ENCODE measurements at places on chromosomes 11 and 22.
A peak's percentile ranks its signal among the peaks of the same experiment; 100 is the strongest.

DNA sequence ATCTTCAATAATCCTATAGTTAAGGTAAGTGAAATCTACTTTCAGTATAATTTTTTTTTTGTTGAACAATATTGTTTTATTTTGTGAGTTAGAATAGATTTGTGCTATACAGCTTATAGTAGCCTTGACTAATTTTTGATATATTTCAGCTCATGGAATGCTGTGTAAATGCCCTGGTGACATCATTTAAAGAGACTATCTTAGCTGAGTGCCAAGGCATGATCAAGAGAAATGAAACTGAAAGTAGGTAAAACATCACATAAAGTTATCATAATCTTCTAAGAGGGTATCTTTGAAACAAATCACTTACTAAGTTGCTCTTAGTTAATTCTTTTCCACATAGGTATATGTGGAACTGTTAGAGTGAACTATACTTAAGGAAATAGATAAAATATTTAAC lies 51.4 kb upstream of the ACAT1 start:
- DNase-seq = peak; percentile 10

DNA sequence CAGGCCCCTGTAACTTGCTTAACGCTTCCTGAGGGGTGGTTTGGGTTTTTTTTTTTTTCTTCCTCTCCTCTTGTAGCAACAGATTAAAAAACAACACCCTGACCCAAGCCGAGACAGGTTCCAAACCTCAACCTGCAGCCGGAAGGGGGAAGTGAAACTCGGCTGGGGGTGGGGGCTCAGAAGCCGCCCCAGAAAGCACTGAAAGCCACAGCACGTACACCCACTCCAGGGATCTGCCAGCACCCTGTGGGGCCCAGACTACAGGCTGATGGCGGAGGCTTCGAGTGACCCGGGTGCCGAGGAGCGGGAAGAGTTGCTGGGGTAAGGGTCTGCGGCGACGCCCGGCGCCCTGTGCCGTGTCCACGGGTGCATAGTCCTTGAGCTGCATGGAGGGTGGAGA lies at the start of gene LSP1:
TSS of gene LSP1 (plus strand) at position 208 of the 400 bp plus-strand sequence. CDS start at position 269, 61 bp downstream.
- peak; percentile 92 for DNase-seq

GRCh38 chr11:128181088-128181480 lies 406.3 kb downstream of the ETS1 start:
- DNase-seq = no peak

- DNase-seq = no peak
Observed at GRCh38 chr11:123231777-123232176, 36.7 kb upstream of the CLMP start.

DNA sequence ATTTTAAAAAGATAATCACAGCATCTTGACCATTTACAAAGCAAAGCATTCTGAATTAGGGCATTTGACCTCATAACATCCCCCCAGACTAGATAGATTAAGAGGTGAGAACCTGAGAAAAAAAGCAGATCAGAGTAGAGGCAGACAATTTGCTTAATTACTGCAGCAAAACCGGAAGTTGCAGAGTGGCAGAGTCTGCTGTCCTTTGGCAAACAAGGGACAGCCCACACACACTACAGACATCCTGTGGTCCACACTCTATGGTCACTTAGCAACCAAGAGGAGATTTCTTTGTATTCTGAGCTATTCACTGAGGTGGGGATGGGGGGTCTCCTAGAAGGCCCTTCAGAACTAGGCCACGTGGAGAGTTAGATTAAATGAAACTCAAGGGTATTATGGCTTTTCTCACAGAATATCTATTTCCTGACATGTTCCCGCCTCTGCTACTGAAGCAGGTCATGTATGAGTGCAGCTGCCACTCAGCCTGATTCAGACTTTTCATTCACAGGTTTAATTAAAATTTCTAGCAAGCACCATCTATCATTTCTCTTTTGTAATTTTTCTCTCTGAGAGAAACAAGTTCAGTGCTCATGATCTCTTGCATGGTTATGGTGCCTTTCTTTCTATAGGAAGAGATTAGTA lies 48.5 kb downstream of the SVIP start:
- no peak for DNase-seq

DNA sequence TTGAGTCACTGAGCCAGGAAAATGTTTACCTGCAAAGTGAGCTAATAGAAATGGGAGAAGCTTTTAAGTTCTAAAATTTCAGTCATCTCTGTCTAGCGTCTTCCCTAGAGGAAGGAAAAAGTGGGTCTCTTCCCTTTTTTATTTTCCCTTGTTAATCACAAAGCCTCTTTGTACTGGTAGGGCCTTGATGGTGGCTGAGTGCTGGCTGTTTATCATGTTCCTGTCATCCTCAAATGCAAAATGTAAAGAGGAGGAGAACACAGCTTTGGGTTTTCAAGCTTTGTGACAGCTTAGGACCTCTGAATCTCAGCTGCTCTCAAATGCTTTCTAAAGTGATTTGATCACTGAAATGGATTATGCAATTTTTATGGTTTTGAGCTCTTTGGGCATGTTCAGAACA lies 222.0 kb downstream of the TMEM135 start:
- no peak for DNase-seq

GRCh38 chr11:71186806-71187205 lies 65.6 kb downstream of the SHANK2 start:
- DNase-seq = no peak

DNA sequence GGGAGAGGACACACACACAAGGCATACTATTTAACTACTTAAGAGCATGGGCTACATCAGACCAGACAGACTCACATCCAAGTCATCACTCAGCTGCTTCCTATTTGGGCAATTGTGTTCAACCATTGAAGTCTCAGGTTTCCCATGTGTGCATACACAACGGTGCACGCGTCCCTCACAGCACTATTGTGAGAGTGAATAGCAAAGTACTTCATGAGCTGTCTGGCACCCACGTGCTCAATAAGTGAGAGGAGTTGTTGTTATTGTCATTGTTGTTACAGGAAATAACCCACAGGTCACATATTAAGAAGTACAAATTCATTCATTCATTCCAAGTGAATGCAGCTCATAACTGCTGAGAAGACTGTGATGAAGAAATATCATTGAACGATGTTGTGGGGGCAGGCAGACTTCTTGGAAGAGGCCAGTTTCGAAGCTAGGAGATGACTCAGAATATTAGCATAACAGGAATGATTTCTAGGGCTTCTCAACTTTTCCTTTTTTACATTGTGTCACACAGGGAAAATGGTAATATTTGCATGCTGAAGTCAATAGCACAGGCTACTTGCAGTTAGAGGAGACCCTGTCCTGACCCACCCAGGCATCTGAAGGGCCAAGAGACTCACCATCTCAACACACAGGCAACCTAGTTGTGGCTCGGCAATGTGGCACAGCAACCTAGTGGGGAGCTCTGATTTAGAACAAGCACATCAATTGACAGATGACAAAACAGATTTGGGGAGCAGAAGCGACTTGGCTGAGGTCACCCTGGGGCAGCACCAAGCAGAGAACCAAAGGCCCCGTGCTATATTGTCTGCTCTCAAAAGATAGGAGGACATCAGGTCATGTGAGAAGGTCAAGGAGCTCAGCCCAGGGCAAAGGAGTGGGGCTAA lies 606.0 kb downstream of the BUD13 start:
- no peak for DNase-seq

DNA sequence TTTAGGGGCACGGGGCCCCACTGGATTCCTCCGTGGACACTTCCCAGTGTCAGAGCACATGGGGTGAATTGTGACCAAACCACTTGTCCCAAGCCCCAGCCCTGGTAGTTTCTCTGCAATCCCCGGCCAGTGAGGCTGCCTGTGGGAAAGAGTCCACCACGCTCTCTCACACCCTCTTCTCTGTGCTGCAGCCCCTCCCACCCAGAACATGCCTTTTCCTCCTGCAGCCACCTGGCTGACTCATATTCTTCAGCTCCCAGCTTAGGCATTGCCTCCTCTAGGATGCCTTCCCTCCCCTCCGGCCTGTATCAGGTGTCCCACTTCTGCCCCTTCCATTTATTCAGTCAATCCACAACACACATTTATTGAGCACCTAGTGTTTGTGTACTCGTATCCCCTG lies 5.4 kb upstream of the RPS6KB2 start:
- DNase-seq = no peak

DNA sequence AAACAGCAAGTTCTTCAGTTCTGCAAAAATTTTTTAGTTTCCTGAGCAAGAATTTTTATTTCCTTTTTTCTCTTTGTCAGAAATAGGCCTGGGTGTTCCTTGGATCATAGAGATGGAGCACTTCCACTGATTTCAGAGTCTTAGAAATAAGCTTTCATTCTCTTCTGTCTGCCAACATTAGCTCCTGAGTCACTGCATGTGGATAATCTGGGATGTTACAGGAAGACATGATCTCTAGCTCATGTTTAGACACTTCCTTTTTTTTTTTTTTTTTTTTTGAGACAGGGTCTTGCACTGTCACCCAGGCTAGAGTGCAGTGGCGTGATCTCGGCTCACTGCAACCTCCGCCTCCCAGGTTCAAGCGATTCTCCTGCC lies 13.2 kb upstream of the TMEM218 start:
- no peak for DNase-seq

DNA sequence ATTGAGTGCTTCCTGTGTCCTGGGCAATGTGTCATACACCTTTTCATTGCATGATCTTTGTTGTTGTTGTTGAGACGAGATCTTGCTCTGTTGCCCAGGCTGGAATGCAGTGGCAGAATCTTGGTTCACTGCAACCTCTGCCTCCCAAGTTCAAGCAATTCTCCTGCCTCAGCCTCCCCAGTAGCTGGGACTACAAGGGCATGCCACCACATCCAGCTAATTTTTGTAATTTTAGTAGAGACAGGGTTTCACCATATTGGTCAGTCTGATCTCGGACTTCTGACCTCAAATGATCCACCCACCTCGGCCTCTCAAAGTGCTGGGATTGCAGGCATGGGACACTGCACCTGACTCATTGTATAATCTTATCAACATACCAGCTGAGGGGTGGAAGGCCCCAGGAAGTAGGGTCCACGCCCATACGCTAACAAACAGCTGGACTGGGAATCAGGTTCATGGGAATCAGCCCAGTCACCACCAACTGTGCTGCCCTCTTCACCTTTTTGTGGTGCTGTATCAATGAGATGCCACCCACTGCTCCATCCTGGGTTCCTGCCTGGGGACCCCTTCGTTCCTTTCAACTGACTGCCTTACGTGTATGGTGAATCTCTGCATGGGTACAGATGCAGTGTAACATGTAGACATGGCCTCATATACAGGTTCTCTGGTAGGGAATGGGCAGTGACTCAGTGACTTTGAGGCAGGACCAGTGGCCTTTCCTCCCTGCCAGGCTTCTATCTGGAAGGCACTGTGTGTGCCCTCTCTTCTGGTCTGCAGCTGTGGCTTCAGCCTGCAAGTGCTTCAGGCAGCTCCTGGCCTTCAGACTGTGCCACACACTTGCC lies 32.5 kb upstream of the YWHAH start:
- no peak for DNase-seq

DNA sequence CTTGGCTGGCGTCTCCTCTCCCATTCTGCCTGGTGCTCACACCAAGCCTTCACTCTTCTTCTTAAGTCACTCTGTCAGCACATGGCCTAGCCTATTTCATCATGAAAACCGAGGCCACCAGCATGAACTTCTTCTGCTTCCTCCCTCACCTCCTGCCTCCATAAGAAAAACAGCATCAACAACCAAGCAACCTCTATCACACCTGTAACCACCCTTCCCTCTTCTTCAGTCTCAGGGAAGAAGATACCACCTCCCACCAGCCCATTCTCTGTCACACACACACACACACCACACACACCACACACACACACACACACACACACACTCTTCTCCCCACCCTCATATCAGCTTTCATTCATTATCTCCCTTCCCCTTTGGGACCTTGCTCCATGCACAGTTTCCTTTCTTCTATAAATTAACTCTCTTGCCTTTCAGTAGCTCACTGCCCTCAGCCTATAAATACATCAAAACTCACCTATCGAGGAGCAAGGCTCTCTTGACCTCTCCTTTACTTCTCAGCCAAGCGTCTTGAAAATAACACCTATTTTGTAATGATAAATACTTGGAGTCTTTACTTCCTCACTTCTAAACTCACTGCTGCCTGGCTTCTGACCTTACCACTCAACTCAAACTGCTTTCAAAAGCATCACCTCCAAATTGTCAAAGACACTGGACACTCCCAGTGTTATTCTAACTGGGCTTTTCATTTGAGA lies 36.6 kb downstream of the SC5D start:
- DNase-seq = peak; percentile 23

- DNase-seq = peak; percentile 48
Observed at GRCh38 chr11:1652771-1653540, 23.4 kb downstream of the KRTAP5-5 start.

DNA sequence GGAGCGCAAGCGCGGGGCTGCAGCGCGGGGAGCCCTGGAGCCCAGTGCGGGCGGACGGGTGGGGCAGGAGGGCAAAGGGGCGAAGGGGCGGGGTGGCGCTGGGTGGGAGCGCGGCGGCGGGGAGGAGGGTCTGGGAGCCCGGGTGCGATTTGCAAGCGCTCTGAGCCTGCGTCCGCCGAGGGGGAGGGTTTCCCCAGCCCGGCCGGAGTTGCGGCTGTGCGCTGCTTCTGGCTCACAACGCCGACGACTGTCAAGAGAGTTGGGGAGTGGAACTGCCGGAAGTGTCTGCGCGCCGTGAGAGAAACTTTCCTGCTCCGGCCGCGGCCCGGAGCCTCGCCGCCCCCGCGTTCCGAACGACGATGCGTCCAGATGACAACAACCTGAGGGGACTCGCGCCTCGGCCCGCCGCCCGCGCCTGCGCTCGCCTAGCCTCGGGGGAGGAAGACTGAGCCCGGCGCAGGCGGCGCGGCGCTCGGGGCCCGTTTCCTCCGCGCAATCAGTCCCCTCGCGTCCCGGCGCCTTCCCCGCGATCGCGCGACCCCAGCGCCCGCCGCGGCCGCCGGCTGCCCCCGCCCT lies at the start of gene ARHGAP42:
TSS of gene ARHGAP42 (plus strand) at position 235 of the 576 bp plus-strand sequence. CDS start 391 bp downstream, outside the sequence.
- peak; percentile 90 for DNase-seq

- DNase-seq = no peak
Observed at GRCh38 chr11:116532066-116532465, 240.7 kb downstream of the BUD13 start.

DNA sequence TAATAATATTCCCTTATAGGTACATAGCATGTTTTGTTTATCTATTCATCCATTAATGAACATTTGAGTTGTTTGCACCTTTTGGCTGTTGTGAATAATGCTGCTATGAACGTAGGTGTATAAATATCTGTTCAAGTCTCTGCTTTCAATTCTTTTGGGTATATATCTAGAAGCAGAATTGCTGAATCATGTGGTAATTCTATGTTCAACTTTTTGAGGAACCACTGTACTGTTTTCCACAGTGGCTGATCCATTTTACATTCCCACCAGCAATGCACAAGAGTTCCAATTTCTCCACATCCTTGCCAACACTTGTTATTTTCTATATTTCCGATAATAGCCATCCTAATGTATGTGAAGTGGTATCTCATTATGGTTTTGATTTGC lies 51.2 kb upstream of the CWF19L2 start:
- DNase-seq = no peak

DNA sequence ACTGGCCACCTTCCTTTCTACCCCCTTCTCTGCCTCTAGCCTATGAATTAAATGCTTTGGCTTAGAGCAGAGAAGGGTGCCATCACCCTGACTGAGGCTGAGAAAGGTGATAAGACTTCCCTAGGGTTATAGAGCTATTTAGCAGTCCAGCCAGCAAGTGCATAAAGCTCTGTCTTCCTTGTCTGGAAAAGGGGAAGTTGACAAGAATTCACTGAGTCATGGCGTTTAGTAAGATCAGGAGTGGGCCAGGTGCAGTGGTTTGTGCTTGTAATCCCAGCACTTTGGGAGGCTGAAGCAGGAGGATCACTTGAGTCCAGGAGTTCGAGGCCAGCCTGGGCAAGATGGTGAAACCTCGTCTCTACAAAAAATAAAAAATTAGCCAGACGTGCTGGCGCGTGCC lies 63.1 kb downstream of the LHFPL7 start:
- no peak for DNase-seq

- DNase-seq = peak; percentile 80
Observed at GRCh38 chr22:19970479-19971275, 29.1 kb upstream of the TXNRD2 start.

Measured in GM06990 (cell line).